ENCODE measurements at places on chromosomes 6 and 20. TPM values are rescaled to one million over a fixed set of nuclear protein-coding genes. Genes with fewer than 3 reads are reported as not detected.

Gene MMS22L
- 2.7 TPM for polyA plus RNA-seq

Gene CENPQ
- 6.8 TPM for polyA plus RNA-seq

Gene C20orf202
- 0.09 TPM for polyA plus RNA-seq

Gene MEP1A
- not detected for polyA plus RNA-seq

Gene OLIG3
- polyA plus RNA-seq, result not detected

Gene SLC22A16
- 0.53 TPM for polyA plus RNA-seq

Gene ZKSCAN4
- 4.0 TPM for polyA plus RNA-seq

Gene EDN3
- 0.24 TPM for polyA plus RNA-seq

Gene TREM2
- polyA plus RNA-seq, result 1.5 TPM

Gene NKAIN4
- 0.23 TPM for polyA plus RNA-seq

Gene DOK5
- polyA plus RNA-seq, result 4.2 TPM

Gene UBD
- polyA plus RNA-seq, result 2.9 TPM

Gene TP53INP2
- 47.1 TPM for polyA plus RNA-seq

Gene FITM2
- polyA plus RNA-seq, result 8.0 TPM

Gene LZTS3
- polyA plus RNA-seq, result 10.4 TPM

Gene KCNQ5
- polyA plus RNA-seq, result 1.8 TPM

Gene SLC16A10
- polyA plus RNA-seq, result 0.49 TPM

Gene SLC22A2
- polyA plus RNA-seq, result 0.05 TPM

Gene ANKS1A
- 38.0 TPM for polyA plus RNA-seq

Gene ANKRD66
- polyA plus RNA-seq, result not detected

Gene CD109
- polyA plus RNA-seq, result 7.0 TPM

Gene RFX6
- polyA plus RNA-seq, result 0.06 TPM

Gene ZNF184
- polyA plus RNA-seq, result 3.1 TPM

Gene ME1
- 23.4 TPM for polyA plus RNA-seq

Gene LINC00237
- polyA plus RNA-seq, result not detected

Gene AFDN
- polyA plus RNA-seq, result 29.6 TPM

Gene SHLD1
- polyA plus RNA-seq, result 6.5 TPM

Gene PI3
- not detected for polyA plus RNA-seq

Gene LST1
- polyA plus RNA-seq, result 10.6 TPM

Gene SPINT3
- polyA plus RNA-seq, result not detected

Gene APCDD1L
- 5.6 TPM for polyA plus RNA-seq

Gene IRAK1BP1
- 2.7 TPM for polyA plus RNA-seq

Gene MRAP2
- 0.92 TPM for polyA plus RNA-seq

Gene TLDC2
- 0.33 TPM for polyA plus RNA-seq

Gene LY6G6F
- not detected for polyA plus RNA-seq

Gene HRH3
- 0.10 TPM for polyA plus RNA-seq

Gene CD83
- 1.8 TPM for polyA plus RNA-seq

Gene PSORS1C2
- polyA plus RNA-seq, result not detected

Gene BIRC7
- 0.18 TPM for polyA plus RNA-seq

Gene LRRC73
- polyA plus RNA-seq, result 0.24 TPM

Gene SLC4A11
- 1.8 TPM for polyA plus RNA-seq

Gene PHF20
- polyA plus RNA-seq, result 30.5 TPM
